ENCODE measurements at places on chromosomes 1 and 21.
A peak's percentile ranks its signal among the peaks of the same experiment; 100 is the strongest.

- DNase-seq = peak; percentile 79
These were observed 15.2 kb downstream of the GPR161 start for GRCh38 chr1:168121401-168122011.

- DNase-seq = no peak
These were observed 52.2 kb downstream of the ACP6 start for GRCh38 chr1:147618077-147618569.

- no peak for DNase-seq
These were observed 249.9 kb downstream of the TNR start for GRCh38 chr1:175493321-175494010.

DNA sequence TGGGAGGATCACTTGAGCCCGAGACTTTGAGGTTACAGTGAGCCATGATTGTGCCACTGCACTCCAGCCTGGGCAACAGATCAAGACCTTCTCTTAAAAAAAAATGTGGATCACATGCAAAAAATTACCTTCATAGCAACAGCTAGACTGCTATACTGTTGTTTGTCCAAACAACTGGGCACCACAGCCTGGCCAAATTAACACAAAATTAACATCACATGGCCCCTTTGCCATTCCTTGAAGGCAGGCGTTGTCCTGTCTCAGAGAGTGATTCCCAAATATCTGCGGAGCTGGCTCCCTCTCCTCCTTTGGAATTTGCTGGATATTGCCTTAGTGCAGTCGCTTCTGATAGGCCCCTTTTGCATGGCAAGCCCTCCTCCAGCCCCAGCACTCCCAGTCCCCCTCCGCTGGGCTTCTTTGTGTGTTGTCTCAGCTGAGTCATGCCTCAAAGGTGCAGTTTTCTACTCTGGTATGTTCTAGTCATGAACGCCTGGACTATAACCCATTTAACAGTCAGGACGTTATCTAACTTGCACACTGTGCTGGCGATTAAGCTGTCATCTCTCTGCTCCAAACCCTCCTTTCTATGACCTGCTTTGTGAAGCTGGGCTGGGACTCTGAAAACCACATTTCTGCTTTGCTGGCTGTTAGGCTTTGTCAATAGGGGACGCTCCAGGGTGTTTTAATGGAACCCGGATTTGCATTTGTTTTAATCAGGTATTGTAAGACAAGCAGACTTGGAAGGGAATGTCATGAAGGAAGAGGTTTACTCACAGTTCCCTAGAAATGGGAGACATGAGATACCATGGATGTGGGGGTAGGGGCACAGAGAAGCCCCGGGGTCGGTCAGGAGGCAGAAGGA lies 20.1 kb upstream of the HPCAL4 start:
- DNase-seq = peak; percentile 40

DNA sequence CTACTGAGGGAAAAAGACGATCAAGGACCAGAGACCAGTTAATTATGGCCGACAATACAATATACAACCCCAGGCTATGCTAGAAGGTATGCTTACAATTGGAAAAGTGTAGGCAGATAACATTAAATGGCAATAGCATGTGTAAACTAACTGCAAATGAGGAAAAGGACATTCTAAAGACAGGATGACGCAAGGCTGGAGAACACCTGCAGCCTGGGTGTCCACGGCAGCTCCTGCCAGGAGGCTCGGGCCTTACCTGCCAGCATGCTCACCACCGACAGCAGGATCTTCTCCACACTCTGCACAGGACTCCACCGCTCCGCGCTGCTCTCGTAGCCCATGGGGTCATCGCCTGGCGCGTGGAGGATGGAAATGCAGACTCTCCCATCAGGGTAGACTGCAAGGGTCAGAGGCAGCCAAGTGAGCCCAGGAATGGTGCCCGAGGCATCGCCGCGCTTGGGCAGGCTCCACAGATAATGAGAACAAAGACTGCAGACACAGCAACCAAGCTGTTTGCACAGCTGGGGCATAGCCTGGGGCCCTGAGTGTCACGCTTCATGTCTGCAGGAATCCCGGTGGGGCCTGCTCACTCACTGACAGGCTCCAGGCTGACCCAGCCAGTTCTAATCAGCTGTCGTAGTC lies 28.2 kb downstream of the UBE2G2 start:
- DNase-seq = no peak

DNA sequence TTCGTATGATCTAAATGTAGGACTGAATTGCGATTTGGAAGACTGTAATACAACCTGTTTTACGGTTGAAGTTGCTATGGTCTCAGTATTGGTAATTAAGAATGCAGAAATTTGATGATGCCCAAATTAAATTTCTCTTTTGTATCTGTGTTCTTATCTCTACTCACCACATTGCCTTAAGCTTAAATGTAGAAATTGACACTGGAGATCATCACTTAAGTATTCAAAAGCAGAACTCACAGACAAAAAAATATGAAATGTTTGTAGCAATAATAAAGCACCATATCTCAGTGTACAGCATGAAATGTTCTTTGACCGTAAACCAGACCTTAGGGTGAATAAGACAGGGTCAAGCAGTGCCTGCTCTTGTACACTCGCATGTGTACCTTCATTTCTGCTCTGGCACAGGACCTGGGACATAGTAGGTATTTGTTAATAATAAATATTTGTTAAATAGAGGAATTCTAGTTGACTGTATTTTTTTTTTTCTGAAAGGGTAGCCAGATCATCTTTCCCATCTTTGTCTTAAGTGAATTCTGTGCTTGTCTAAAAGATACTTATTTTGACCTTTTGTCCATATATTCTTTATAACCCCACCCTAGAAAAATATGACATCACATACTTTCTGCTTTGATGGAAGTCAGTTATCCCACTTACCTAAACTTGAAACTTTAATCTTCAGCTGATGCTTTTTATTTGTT lies 1.5 kb downstream of the CDC7 start:
- no peak for DNase-seq

- DNase-seq = no peak
These were observed 4.7 kb upstream of the SPATA45 start for GRCh38 chr1:212852105-212852688.

DNA sequence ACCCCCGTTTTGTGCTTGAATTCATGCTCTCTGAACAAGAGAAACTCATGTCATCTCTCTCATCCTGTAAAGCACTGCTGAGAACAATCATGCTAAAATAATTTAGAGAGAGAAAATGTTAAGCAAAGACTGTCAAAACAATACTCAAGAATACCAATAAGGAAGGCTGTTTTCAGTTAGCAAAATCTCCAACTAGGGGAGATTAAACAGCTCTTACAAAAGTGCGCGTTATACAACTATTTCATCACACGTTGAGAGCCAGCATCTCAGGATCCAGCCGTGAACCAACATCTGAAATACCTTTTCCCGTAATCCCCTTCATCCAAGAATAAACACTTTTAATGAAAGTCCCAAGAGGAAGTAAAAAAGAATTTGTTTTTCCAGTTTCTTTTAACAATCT lies 44.1 kb upstream of the KCNJ15 start:
- DNase-seq = no peak

- peak; percentile 63 for DNase-seq
These were observed 93.8 kb upstream of the PLPPR4 start for GRCh38 chr1:99170516-99170915.

DNA sequence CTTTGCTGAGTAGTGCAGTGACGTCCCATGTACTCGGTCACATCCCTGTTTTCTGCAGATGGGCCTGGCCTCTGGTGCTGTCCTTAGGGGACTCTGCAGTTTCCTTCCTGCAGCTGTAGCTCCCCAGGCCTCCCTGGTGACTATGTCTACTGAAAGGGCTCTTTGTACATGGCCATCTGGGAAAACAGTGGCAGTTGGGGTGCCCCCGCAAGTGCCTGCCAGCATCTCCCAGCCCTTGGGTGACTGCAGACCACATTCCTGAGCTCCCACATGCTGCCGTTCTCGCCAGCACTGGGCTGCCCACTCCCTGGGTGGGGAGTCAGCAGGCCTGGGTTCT lies 37.5 kb upstream of the KCNA10 start:
- DNase-seq = no peak

DNA sequence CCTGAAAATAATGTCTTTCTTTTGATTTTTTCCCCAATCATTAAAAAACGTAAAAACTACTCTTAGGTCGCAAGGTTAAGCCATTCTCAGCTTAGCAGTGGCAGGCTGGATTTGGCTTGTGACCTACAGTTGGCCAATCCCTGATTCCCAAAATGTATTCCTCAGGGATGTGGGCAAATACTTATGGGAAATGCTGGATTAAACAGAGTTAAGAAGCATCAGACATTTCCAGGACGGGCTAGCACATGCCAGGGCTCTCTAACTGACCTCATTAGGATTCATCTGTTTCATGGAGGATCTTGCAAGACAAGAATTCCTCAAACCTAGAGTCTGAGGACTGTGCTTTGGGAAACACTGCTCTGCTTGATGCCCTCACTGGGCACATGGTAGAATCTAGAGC lies 982 bp upstream of the IL24 start:
- no peak for DNase-seq

GRCh38 chr1:33222381-33222780 lies 33.9 kb upstream of the ZNF362 start:
- DNase-seq = peak; percentile 62

All from GM23248 (cell line).